ENCODE measurements at places on chromosomes 4 and X.
A peak's percentile ranks its signal among the peaks of the same experiment; 100 is the strongest.

- DNase-seq, result no peak
These were observed 90.6 kb downstream of the PTTG2 start for GRCh38 chr4:38050560-38051350.

DNA sequence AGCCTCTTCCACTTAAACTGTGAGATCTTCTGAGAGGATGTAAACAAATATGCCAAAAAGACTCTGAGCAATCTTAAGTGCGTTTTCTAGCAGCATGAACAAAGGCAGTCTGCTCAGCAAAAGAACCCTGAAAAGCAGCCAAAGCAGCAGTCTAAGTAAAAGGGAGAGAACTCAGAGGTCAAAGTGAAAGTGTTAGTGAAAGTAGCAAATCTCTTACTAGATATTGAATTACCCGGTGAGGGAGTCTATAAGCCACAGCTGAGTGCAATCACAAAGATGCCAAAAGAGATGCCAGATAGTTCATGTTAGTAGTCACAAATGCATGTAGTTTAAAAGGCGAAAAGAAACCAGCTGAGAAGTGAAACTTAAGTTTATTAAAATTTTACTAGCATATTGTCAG lies 7.9 kb upstream of the GNRHR start:
- no peak for DNase-seq

DNA sequence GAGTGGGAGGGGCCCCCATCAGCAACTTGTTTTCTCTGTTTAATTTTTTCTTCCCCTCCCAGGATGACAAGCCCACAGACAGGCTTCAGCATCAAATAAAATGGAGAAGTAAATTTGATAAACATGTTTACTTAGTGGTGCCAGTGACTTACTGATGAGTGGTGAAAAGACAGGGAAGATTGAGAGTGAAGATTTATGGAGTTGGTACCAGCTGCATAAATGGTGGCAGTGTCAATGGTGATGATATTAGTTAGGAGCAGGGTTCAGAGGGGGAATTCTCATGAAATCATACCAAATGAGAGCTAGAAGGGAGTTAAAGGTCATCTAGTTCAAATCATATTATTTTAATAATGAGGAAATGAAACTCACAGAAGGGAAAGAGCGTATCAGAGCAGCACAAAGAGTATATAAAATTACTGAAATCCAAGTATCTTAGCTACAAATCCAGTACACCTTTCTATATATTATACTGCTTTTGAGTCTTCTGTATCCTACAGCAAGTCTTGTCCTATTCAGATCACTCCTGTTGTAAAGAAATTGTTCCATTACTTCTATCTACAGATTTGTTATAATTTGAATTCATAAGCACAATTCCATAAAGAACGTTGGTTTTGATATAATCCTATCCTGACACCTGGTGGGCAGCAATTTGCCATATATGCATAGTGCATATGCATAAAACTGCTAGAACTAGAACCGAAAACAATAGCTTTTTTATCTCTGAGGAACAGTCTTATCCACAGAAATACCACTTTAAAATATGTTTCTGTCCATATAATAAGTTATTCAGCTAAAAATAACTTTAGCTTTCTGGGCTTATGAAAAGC lies 5.0 kb downstream of the P2RY10 start:
- no peak for DNase-seq

DNA sequence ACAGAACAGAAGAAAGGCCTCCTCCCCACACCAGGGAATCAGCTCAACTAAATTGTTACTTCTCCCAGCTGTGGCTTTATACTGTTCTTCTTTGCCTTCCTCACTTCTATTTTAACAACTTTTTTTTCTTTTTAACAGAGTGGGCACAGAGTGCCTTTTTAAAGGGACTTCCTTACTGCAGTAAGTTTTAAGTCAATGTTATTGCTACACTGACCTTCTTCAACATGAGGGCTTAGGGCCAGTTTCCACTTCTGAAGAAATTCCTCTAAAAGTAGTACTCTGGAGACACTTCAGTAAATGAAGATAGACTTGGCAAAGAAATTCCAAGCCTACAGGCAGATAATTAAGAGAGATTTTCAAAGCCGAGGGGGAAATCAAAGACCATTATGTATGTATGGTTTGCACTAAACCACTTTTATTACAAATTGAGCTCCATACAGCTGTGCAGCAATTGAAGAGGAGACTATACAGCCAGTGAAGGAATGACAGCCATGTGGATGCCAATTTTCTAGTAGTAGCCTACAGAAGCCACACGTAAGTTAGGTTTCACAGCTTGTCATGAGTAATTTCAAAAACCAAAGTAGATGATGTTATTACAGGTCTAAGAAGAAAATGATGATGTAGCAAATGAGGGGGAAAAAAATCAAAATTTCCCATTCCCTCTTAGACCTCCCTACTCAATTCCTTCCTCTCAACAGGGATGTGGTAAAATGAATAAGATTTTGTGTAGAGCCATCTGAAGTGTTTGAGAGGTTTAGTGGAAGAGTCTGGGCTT lies 36.9 kb upstream of the RASGEF1B start:
- DNase-seq, result no peak

- DNase-seq, result no peak
These were observed 140.0 kb downstream of the GASK1B start for GRCh38 chr4:158032733-158033415.

DNA sequence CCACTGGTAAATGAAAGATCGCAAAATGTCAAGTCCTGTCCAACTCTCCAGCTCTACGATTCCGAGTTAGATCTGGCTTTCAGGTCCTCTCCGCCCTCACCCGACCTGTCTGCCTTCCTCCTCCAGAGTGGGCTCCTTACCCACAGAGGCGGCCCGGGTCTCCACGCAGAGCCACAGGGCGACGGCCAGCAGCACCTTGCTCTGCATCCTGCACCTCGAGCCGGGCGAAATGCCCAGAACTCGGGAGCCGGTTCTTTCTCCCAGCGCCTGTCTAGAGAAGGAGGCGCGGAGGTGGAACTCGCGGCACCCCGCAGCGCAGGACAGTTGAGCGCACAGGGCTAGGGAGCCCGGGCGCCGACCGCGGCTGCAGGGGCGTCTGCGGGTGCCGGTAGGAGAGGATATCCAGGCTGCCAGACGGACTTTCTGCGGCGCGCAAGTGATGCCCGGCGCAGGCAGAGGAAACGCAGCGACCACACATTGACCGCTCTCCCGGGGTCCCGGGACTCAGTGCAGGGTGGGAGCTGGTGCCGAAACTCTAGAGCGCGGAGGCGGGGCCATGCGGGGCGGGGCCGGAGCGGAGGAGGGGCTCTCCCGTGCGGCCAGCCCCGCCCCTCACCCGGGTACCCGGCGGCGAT lies at the start of gene KDR:
Gene KDR (minus strand): TSS at position 509 of the 635 bp plus-strand sequence. CDS start 302 bp downstream, at position 207.
- peak; percentile 45 for DNase-seq

DNA sequence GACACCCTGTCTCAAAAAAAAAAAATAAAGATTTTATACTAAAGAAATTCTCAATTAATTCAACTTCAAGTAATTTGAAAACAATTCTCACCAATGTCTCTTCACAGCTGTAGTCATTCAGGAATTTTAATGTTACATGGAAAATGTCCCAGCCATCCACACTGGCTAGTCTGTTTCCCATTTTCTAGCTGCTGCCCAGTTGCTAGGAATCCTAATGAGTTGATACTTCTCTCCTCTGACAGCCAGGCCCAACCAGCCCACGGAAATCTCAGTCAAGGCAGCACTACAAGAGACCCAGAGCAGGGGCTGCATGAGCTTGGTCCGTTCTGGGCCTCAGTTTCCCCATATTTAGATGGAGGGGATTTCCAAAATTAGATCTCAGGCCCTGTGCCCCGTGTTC lies 59.1 kb downstream of the CASP3 start:
- DNase-seq, result no peak

- no peak for DNase-seq
These were observed 10.9 kb upstream of the EXOSC9 start for GRCh38 chr4:121789960-121790829.

- DNase-seq, result no peak
These were observed 566.3 kb downstream of the IL15 start for GRCh38 chr4:142202404-142203332.

DNA sequence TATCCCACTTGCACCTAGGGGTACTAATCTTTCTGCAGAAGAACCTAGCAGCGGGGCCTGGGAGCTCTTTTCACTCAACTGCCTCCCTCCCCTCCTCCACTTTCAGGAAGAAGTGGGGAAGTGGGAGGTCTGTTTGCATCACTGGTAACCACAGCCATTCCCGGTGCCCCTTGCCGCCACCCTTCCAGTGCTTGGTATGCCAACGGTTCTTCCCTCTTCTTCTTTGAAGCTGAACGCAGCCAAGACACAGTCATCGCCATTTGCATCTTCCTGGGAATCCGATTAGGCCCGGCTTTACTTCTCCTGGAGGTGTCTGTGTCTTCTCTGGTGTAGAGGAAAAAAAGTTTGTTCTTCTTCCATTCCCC lies 47.2 kb upstream of the RBPJ start:
- no peak for DNase-seq

GRCh38 chr4:26204249-26204825 lies 116.5 kb upstream of the RBPJ start:
- no peak for DNase-seq

GRCh38 chrX:135420831-135421230 lies 913 bp upstream of the SMIM10L2A start:
- DNase-seq, result no peak
